ENCODE measurements at places on chromosomes 5 and 9. TPM values are rescaled to one million over a fixed set of nuclear protein-coding genes. Genes with fewer than 3 reads are reported as not detected.

DNA sequence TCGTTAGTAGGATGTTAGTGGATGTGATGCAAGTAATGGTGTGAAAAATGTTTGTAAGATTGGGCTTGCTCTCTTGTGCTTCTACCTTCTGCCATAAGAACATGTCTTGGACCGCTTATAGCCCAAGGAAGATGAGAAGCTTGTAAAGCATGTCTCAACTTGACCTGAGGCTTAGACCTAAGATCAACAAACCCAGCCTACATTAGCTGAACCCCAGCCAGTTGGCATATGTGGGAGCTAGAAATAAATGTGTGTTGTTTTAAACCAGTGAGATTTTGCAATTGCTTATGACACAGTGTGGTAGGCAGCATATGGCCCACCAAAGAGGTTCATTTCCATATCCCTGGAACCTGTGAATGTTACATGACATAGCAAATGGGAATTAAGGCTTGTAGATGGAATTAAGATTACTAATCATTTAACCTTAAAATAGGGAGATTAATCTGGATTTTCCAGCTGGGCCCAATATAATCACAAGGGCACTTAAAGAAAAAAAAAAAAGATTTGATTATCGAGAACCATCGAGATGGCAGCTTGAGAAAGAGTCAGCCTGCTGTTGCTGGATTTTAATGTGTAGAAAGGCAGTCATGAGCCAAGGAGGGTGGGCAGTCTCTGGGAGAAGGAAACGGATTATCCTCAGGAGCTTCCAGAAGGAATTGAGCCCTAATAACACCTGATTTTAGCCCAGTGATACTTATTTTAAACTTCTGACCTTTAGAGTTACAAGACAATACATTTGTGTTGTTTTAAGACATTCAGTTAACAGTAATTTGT is 27.3 kb upstream of the EDIL3 start:
- DNase-seq, result no peak

- DNase-seq, result no peak
Measured at GRCh38 chr9:81665322-81665871, 23.9 kb downstream of the TLE1 start.

The C5orf46 gene
- total RNA-seq, result not detected

DNA sequence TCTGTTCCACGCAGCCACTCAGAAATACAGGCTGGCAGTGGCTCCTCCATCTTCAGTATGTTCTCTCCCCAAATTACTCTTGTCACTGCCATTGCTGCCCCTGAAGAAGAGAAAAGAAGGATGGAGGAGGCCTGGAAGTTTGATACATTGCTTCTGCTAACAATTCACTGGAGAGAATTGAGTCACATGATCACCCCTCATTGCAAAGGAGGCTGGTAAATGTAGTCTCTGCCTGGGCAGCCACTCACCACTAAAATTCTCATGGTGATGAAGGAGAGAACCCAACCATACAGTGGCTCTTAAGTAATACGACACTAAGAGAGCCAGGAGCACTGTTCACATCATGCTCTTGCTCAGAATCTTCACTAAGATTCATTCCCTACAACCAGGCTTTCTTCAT is 112.0 kb downstream of the DOCK8 start:
- no peak for DNase-seq
